ENCODE measurements at places on chromosomes 7 and 10. TPM values are rescaled to one million over a fixed set of nuclear protein-coding genes. Genes with fewer than 3 reads are reported as not detected.

- no peak for DNase-seq
These were observed 27.5 kb downstream of the DLG5 start for GRCh38 chr10:77899080-77899477.

- DNase-seq = peak; percentile 38
These were observed 65.2 kb downstream of the COL13A1 start for GRCh38 chr10:69866688-69867461.

- no peak for DNase-seq
These were observed 316.1 kb downstream of the CCDC3 start for GRCh38 chr10:12685261-12686058.

OGA gene
- polyA plus RNA-seq = 82.6 TPM

- no peak for DNase-seq
These were observed 211.9 kb downstream of the GALNT17 start for GRCh38 chr7:71343892-71344291.

DNA sequence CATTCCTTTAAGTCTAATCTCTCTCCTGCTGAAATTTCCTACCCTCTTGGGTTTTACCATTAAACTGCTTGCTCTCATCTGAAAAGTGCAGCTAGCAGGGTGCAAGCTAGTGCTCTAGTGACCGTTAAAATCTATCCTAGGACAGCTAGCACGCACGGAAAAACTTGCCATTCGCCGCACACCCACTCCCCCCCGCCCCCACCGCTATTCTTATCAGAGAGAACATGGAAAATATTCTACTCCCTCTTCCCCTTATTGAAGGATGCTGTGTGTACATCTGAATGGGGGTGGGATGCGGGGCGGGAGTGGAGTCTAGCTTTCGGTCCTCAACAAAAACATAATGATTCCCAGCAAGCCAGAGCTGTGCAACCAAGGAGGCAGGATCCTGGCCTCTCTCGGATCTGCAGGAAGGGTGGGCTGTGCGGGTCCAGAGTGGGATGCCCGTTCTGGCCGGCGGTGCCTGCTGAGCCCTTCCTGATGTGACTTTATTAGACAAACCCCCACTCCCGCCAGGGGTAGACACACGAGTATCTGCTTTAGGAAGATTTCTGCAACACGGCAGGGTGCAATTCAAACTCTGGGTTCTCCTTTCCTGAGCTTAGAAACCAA lies 1.1 kb upstream of the ADRA2A start:
- no peak for DNase-seq

GRCh38 chr7:98520356-98520951 lies 96.6 kb upstream of the NPTX2 start:
- no peak for DNase-seq

- DNase-seq = no peak
These were observed 20.3 kb downstream of the H2AZ2 start for GRCh38 chr7:44827567-44827966.

GRCh38 chr10:22054961-22055360 lies 51.4 kb upstream of the DNAJC1 start:
- no peak for DNase-seq

- no peak for DNase-seq
These were observed 5.4 kb downstream of the CACNB2 start for GRCh38 chr10:18145652-18146051.

GRCh38 chr7:84546403-84546802 lies 351.8 kb upstream of the SEMA3A start:
- DNase-seq = no peak

PALD1 gene
- 0.17 TPM for polyA plus RNA-seq

DNA sequence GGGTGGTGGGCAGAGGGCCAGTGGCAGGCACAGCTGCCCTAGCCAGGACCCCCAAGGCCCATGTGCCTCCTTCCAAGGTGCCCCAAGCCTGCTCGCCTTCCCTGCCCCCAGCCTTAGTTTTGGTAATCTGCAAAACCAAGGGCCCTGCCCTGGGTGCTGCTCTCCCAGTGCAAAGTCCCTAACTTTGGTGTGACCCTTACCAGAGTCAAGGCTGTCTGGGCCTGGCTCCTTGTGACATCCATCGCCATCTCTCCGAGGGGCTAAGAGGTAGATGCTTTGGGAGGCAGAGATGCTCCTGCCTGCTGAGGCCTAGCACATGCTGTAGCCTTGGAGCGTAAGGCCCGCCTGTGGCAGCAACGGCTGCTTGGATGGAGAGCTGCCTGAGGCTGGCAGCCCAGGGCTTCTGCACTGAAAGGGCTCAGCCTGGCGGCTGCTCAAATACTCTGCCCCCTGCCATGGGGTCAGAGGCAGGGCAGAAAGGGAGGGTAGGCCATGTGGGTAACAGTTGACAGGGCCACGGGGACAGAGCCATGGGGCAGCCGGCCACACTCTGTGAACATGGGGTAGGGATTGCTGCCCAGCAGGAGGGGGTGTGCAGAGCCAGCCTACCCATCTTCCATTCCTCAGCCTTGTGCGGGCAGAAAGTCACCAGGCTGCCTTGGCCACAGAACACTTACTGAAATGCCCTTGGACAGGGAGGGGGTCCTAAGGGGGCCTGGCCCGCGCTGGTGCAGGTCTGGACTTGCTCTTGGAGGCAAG lies 17.9 kb upstream of the MYL7 start:
- no peak for DNase-seq

GRCh38 chr7:129359638-129360037 lies 74.6 kb upstream of the STRIP2 start:
- DNase-seq = no peak

GRCh38 chr7:151451626-151452571 lies 12.0 kb upstream of the CRYGN start:
- no peak for DNase-seq

- DNase-seq = peak; percentile 87
These were observed 29.8 kb upstream of the GNA12 start for GRCh38 chr7:2873686-2874551.

NUTM2E gene
- 0.09 TPM for polyA plus RNA-seq

- DNase-seq = no peak
These were observed 45.0 kb downstream of the JAKMIP3 start for GRCh38 chr10:132110713-132111112.

ZPBP gene
- not detected for polyA plus RNA-seq

Data from AG04450 (cell line).